Hippocampal formation (tissue), 2 donors: ENCODE measurements at places on chromosomes 6 and 20.

GRCh38 chr6:26054781-26055718, 32.2 kb upstream of the HFE start:
- peak; percentile 78 for DNase-seq

DNA sequence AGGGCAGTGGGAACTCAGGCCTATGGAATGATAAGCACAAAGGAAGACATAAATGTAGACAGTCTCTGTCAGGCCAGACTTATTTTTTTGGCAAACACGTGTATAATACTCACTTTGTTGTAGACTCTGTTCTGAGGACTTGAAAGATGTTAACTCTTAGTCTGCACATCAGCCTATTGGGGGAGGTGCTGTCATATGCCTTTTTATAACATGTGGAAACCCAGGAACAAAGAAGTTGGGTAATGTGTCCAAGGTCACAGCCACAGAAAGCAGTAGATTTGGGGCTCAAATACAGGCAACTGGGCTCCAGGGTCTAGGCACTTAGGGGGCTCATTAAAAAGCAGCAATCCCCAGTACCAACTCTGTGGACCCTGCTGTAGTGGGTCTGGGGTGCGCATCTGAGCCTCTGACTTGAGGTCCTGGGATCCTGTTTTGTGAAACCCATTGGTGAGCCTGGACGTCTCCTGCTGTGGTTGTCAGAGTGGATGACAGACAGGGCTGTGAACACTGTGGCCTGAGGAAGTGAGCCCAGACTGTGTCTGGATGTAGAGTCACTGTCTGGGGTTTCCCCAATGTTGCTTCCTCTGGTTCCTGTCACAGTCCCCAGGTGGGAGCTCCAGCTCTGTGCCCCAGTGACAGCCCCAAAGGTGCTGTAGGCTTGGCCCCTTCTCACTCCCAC, 50.0 kb downstream of the CDH26 start:
- no peak for DNase-seq

- no peak for DNase-seq
Measured at GRCh38 chr6:169048185-169048864, 205.3 kb downstream of the THBS2 start.

DNA sequence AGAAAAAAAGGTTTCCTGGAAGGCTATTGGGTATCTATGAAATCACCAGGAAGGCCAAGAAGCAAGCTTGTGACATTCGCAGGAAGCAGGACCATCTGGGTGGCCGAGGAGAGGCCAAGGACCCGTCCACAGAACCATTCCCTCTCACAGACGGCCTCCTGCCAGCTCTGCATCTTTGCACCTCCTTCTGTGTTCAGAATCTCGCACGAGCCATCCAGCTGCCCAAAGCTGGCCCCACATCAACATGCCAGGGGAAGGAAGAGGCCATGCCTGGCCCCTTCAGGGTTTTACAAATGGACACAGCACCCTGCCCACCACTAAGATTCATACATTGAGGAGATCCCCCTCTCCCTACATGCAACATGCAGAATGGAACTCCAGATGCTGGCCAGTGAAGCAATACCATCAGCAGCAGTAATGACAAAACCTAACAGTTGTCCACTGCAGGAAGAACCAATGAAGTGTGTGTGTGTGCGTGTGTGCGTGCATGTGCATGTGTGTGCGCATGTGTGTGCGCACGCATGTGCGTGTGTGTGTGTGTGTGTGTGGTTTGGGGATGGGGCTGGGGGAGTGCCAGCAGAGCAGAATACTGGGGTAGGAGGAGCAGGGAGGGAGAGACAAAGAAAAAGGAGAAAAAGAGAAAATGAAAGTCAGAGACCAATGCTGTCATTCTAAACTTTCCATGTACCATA, 184.2 kb upstream of the FOXQ1 start:
- DNase-seq = no peak

- DNase-seq = no peak
Measured at GRCh38 chr6:75205776-75206575, at the start of gene COL12A1. Gene COL12A1 (minus strand): TSS chr6:75206053. CDS start chr6:75202792, 3,261 bp downstream.

DNA sequence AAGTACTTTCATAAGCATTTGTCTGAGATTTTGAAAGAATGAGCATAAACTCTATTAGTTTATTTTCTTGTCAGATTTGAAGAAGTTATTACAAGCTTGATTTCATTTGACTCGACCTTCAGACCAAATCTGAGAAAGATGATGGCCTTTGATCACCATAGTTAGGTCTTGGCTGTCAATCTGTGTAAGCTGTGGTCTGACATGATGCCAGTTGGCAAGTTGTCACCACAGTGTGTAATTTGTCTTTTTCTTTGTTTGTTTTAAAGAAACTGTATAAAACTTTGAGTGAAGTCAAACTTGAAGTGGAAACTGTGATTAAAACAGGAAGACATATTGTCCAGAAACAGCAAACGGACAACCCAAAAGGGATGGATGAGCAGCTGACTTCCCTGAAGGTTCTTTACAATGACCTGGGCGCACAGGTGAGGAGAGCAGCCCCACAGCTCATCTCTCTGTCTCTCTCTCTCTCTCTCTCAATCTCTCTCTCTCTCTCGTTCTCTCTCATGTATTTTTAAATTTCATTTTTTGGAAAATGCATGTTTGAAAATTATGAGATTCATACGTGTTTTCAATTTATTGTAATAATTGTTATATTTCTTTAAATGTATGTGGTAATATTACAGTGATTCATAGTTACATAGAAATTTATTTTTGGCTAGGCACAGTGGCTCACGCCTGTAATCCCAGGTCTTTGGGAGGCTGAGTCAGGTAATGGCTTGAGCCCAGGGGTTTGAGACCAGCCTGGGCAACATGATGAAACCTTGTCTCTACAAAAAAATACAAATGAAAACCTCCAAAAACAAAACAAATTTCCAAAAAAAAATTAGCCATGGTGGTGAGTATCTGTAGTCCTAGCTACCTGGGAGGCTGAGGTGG, 208.1 kb downstream of the UTRN start:
- no peak for DNase-seq

DNA sequence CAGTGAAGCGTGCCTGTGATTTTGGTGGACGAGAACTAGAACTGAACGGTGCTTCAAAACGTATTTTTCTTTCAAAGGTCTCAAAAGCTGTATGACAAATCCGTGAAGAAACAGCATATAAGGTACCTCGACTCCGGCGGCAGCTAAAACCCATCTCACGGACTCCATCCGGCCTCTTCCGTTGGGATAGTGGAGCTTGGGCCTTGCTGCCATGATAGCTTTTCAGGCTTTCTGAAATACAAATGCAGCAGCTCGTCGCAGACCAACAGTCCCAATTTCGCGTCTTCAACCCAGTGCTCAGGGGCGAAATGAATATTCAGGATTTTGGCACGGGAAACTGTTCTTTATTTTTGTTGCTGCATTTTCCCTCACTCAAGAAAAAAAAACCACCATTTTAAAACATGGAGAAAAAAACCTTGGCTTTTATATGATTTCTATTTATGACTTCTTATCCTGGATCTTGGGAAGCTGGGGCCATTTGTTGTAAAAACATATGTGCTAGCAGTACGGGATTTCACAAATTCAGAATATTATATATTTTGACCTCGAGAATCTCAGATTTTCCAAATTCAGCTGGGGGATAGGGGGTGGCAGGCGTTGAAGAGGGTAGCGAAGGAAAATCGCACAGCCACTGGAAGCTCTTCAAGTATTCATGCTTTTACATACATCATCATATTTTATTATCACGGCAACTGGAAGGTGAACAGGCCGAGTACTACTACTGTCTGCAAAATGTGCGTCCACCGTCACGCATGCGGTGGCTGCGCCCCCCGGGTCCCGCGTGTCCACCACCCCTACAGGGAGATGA, 849 bp downstream of the GSTA4 start:
- DNase-seq = peak; percentile 57

DNA sequence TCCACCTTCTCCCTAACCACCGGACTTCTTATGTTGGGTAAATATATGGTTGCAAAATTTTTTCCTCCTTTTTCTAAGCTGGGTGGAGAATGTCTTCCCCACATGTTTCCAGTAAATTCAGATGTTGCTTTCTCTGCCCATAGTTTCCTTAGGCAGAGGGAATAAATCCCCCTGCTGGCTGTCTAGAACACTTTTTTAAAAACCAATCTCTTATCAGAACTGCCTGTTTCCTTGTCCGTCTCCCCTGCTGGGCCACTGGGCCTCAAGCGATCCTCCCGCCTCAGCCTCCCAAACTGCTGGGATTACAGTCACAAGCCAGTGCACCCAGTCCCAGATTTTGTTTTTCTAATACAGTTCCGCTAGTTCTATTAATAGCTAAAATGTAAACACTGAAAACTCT, 9.9 kb upstream of the WFDC2 start:
- no peak for DNase-seq

- no peak for DNase-seq
Measured at GRCh38 chr6:34679552-34680253, 16.9 kb downstream of the ILRUN start.

GRCh38 chr20:55684578-55684977, 320.7 kb downstream of the CBLN4 start:
- no peak for DNase-seq

DNA sequence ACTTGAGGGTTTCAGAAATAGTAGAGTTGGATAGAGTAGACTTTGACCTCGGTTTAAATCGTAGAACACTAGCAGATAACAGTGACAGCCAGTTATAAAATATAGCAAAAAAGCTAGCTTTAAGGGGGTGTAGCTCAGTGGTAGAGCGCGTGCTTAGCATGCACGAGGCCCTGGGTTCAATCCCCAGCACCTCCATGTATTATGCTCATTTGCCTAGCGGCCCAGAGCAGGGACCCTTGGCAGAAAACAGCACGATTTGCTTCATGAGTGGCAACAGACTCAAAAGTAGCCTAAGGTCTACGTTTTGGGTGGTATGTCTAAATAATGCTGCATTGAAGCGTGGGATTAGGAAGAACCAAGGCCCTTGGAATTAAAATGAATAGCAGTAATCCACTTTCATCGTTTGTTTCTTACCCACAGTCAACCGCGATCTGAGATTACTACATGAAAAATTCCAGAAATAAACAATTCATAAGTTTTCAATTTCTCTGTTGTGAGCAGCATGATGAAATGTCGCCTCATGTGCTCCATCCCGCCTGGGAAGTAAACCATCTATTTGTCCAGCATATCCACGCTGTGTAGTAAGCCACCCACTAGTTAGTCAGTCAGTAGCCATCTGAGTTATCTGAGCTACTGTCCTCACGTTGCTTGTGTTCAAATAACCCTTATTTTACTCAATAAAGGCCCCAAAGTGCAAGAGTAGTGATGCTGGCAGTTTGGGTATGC, 184.9 kb downstream of the GPX5 start:
- DNase-seq = no peak

- no peak for DNase-seq
Measured at GRCh38 chr20:2822073-2822472, 5.9 kb downstream of the TMEM239 start.

DNA sequence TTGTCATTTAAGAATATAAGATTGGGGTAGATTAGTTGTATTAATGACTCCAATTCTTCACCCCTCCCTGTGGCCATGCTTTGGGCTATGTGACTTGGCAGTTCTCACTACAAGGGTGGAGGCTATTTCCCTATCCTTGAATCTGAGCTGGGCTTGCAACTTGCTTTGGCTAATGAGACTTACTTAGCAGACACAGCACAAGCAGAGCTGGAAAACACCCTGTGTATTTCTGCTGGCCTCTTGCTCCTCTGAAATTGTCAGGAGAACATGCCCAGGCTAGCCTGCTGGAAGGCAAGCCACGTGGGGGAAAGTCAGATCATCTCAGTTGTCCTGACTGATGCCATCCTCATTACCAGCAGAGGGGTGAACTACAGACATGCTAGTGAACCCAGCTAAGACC, 126.5 kb upstream of the HDGFL1 start:
- no peak for DNase-seq

- no peak for DNase-seq
Measured at GRCh38 chr20:56350842-56351241, 7.9 kb upstream of the FAM210B start.

GRCh38 chr20:39095870-39096269, 133.7 kb downstream of the DHX35 start:
- DNase-seq = no peak

- no peak for DNase-seq
Measured at GRCh38 chr20:35344354-35344837, 52.2 kb upstream of the FAM83C start.

DNA sequence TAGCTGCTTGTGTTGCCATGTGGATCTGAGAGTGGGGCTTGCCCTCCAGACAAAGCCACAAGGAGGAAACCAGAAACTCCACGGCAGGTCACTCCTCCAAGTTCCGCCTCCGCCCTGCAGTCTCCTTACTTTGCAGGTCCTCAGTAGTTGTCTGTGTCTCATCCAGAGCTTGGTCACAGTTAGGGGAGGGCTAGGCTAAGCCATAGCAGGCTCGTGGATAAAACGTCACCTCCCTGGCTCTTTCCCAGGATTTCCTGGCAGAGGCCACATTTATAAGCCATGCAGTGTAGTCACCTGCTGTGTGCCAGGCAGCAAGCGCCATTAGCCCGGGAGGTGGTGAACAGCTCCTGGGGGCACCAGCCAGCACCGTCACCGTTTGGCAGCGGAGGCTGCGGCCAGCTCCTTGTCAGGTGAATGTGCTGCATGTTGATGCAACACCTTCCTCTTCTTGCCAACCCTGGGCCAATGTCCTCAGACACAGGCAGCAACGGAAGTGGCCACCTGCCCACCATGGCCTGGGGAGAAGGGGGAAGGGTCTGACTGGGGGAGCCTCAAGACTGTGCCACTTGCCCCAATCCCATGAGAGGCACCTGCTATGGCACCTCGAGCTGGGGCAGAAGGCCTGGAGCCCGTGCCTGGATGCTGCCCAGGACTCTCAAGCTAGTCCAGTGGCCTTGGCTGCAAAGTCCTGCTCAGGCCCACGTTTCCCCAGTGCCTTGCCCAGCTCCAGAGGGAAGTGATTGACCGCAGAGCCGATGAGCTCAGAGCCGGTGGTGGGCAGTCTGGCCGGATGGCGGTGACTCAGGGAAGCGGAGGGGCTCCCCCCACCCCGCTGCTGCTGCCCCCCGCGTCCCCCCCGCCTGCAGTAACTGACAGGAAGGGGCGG, 39.0 kb upstream of the SLCO4A1 start:
- DNase-seq = no peak

GRCh38 chr6:150256618-150257272, 112.1 kb upstream of the IYD start:
- DNase-seq = no peak

- DNase-seq = no peak
Measured at GRCh38 chr20:36086767-36087166, 67.8 kb upstream of the EPB41L1 start.

GRCh38 chr20:48850257-48850976, 22.6 kb upstream of the PREX1 start:
- no peak for DNase-seq

- no peak for DNase-seq
Measured at GRCh38 chr20:4119854-4120209, 104.5 kb upstream of the RNF24 start.

GRCh38 chr6:125154761-125155135, 1.2 kb downstream of the TPD52L1 start:
- no peak for DNase-seq

DNA sequence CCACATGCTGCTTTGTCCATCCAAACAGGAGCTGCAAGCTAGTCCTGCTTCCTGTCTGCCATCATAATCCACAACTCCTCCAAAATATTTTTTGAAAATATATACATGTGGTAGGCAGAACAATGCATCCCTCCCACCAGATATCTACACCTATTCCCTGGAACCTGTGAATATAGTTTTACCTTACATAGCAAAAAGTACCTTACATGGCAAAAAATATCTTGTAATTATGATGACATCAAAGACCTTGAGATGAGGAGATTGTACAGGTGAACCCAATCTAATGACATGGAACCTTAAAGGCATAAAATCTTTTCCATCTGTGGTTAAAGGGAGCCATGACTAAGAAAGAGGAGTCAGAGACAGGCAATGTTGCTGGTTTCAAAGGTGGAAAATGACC, 15.3 kb upstream of the RGS17 start:
- DNase-seq = no peak
